ENCODE measurements at places on chromosomes 5 and 9.

GRCh38 chr9:2286825-2287455 lies 271.8 kb downstream of the SMARCA2 start:
- no peak for DNase-seq

DNA sequence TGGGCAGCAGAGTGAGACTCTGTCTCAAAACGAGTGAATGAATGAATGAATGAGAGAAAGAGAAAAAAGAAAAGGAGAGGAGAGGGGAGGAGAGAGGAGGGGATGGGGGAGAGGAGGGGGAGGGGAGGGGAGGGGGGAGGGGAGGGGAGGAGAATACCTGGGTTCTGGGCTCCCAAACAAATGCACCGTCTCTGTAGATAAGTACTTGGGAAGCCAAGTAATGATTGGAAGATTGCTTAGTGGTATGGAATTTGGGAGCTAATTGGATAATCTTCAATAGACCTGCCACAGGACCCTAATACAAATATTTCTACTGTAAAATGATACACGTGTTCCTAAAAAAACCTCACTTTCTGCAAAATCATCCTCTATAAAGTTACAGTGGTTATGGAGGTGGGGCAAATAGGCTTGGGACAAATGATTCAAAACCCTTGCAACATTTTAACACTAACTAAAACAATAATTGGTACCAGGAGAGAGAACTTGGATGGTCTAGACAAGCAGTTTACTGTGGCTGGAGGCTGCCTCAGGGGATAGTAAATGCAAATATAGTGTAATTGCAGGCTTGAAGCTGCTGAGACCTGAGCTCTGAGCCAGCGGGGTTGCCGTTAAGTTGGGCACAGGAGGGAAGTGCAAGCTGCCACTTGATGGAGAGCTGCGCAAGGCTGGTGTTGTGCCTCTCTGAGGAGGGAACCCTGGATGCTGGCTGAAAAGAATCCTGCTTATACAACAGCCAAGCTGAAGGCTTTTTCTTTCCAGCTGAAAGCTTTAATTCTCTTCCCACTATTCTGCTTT lies 3.5 kb downstream of the HEMGN start:
- DNase-seq = no peak

GRCh38 chr5:174724484-174725260 lies at the start of gene MSX2:
MSX2 (plus strand) TSS chr5:174724582; CDS start chr5:174724660, 78 bp downstream.
- peak; percentile 79 for DNase-seq

- DNase-seq = peak; percentile 33
Measured at GRCh38 chr5:54608423-54609085, 91.0 kb downstream of the SNX18 start.

DNA sequence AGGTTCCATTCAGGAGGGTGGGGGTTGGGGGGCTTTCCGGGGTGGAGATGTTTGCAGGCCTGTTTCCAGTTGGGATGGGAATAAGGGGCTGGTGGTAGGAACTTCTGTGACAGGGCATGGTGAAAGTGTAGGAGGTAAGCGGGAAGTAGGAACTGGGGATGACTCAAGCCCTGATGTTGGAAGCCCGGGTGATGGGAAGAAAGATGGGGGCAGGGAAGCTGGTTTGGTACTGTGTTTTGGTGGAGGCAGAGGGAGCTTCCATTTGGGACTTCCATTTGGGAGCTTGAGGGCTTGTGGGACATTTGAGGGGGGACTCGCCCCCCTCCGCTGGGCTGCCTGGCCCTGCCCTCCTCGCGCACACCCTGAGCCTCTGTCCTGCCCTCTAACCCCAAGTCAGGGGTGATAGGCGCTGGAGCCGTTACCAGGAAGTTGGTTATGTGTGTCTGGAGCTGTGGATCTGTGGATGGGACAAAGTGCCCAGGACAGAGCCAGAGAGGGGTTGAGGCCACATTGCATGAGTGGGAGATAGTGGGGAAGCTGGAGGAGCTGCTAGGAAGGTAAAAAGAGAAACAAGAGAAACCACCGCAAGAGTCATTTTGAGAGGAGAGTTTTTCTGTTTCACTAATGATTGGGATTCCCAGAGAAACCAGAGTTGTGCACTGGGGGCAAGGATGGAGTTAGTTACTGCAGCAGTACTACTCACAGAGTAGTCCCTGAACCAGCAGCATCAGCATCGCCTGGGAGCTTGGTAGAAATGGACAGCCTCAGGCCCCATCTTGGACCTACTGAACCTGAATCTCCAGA lies 6.6 kb downstream of the RGS14 start:
- DNase-seq = no peak

DNA sequence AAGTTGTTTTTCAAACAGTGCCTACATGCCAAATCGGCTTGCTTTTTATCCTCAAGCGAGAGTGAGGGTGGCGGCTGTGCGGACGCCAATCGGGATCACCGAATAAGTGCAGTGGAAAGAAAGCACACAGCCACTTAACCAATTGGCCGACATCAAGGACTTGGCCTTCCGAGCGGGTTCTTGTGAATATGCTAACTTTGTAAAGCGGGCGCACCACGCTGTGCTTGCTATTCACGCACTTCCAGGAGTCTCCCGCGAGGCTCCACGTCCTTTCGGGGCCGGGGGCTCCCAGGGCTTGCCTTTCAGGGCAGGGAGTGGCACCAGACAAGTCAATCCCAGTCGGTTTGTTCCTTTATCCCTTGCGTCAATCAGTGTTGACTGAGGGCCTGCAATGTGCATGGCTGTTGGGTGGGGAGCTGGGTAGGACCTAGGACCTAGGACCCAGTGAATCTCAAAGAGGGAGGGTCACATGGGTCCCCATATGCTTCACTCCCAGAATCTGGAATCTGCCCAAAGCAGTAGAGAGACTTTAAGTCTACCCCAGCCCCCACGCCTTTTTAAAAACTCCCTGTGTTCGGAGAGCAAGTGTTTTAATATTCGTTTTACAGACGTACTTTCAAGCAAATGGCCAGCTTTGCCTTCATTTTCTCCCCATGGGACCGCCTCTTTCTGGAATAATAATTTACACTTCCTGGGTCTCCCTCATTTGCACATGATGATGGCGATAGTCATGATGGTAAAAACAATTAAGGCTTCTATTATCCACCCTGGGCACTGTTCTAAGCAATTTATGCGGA lies 2.0 kb upstream of the GCNT4 start:
- peak; percentile 73 for DNase-seq

DNA sequence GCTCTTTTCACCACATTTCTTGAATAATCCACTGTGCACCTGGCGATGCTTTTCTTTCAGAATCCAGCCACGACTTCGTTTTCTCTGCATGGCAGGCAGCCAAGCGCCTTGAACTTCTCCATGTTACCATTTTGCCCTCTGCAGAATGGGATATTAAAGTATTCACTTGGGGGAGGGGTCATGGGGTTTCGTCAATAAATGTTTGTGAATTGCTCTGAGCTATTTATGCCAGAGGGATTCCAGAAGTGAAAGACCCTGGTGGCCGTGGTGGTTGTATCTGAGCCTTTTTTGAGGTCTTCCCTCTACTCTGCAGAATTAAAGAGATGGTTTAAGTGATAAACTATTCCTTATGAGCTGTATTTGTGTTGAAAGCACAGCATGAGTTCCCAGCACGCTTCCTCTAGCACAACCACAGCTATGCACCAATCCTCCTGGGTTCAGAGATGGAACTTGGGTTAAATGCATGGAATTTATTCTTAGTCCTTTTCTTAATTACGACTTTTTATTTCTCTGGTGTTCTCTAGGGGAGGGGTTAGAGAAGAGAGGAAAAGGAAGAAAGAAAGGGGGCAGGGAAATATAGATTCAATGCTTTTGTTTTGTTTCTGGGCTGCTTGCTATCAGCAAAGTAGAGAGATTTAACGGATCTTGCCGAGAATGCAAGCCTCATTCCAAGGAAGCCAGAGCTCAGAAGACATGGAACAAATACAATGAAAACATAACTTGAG lies 478.2 kb upstream of the TNC start:
- DNase-seq = peak; percentile 100

- DNase-seq = peak; percentile 47
Measured at GRCh38 chr5:149015126-149015525, 47.7 kb downstream of the SH3TC2 start.

GRCh38 chr9:37286530-37287175 lies 135.8 kb upstream of the GRHPR start:
- no peak for DNase-seq

GRCh38 chr9:112271466-112272098 lies 61.8 kb downstream of the PTBP3 start:
- no peak for DNase-seq

GRCh38 chr5:56454219-56454862 lies 221.2 kb upstream of the ANKRD55 start:
- DNase-seq = no peak

DNA sequence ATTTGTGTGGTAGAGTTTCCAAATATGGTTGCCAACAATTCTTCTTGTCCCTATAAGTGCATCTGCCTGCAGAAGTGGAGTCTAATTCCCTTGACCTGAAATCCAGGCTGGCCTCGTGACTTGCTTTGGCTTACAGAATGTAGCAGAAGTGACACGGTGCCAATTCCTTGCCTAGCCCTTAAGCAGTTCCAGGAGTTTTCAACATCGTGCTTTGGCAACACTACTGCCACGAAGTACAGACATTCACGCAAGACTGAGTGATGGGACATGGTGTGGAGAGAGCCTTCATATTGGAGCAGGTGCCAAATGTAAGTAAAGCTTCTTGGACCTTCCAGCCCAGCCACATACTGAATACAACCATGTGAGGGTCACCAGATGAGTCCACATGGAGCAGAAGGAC lies 92.9 kb upstream of the NEK6 start:
- DNase-seq = no peak

DNA sequence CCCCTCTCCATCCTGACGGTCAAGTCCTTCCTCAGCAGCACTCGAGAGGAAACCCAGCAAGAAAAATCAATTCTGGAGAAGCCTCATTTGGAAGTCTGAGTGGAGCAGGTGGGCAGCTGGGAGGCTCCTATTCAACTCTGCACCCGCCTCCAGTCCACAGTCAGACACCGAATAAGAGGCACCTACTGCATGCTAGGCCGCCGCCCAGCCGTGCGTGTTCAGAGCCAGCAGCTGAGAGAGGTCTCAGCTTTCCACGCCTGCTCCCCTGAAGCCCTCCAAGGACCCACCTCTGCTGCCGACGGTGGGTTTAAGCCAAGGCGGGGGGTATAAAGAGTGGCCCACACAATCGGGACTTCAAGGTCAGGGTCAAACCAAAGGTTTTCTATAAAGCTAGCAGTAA lies 41.9 kb downstream of the VAV2 start:
- no peak for DNase-seq

GRCh38 chr5:178595150-178595549 lies 5.0 kb upstream of the COL23A1 start:
- no peak for DNase-seq

DNA sequence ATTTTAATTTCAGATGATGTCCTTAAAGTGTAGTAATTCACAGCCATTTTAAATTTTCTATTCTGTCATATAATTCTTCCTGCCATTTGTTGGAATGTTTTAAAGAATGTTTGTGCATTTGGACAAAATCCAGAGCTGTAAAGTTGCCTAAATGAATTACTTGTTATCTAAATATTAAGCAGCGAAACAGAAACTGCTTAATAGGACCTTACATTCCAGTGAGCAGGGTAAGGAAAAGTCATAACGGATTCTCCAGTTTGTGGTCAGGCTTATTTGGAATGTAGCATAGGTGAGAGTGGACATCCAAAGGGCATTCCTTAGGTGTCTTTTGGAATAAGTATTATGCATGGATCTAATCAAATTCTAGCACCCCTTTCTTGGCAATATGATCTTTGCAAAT lies 410.4 kb upstream of the PTPRD start:
- DNase-seq = peak; percentile 11

DNA sequence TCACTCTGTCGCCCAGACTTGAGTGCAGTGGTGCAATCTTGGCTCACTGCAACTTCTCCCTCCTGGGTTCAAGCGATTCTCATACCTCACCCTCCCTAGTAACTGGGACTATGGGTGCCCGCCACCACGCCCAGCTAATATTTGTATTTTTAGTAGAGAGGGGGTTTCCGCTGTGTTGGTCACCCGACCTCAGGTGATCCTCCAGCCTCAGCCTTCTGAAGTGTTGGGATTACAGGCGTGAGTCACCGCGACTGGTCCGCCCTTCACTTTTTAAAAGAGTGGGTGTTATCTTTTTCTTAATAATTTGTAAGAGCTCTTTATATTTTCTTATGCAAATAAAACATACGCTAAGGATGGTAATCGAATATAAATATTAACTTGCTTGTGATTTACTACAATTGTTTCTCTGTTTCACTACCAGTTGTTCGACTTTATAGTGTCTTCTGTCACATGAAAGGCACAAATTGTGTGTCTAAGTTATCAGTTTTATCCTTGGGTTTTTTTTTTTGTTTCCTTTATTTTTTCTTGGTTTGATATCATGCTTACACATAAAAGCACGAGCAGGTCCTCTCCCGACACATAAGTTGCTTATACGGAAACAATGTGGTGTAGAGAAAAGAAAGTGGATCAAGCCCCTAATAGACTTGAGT lies 1.9 kb upstream of the GPBP1 start:
- DNase-seq = peak; percentile 39

GRCh38 chr5:170818232-170818631 lies 34.7 kb downstream of the GABRP start:
- DNase-seq = peak; percentile 75

DNA sequence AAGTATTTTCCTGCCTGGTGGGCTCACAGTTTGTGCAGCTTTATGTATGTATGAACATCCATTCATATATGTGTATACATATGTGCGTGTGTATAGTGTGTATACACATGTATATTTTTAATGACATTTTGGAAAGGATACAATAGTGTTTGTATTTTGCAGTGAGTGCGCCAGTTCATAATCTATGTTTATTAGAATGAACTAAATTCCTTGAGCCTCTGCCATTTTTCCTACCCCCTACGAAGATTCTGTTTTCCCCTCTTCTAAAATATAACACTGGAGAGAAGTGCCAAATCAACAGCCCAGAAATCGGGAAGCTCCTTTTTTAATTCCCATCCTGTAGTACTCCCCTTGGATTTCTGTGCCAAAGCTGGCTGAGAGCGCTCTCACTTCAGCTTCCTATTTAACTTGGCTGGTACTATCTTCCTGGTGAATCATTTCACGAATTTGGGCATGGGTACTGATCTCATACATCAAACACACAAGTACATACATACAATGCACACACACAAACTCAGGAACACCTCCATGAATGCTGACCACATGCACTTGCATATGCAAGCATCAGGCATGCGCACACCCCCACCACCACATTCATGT lies 578.4 kb upstream of the WWC1 start:
- DNase-seq = no peak

- DNase-seq = peak; percentile 24
Measured at GRCh38 chr5:112417931-112418658, 982 bp downstream of the EPB41L4A start.

DNA sequence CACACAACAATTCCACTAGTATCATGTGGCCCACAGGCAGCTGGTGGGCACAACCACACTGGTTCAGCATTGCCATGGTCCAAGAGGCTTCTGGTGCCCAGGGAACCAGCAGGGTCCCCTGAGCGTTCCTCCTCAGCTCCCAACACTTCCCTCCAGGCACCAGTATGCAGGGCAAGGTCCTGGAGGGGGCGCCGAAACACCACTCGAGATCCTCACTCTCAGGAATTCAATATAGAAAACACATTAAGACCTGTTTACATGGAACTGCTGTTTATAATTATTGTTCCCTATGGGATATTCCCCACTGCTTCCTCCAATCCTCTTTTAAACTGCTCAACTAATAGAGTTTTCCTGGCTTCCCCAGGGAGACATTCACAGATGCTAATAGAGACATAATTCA lies 91.9 kb upstream of the GABRP start:
- no peak for DNase-seq
